Lower leg skin (tissue), 4 donors: ENCODE measurements at places on chromosomes 16 and 17. TPM values are rescaled to one million over a fixed set of nuclear protein-coding genes. Genes with fewer than 3 reads are reported as not detected.

- DNase-seq: no peak
Measured at GRCh38 chr17:77347544-77347943, 206.8 kb downstream of the SEC14L1 start.

- DNase-seq: no peak
Measured at GRCh38 chr17:47077576-47077975, 98.5 kb upstream of the RPRML start.

The NT5M gene
- 4.5 TPM for total RNA-seq

The GALR2 gene
- 0.97 TPM for total RNA-seq

The WNT9B gene
- 1.1 TPM for total RNA-seq

GRCh38 chr16:10558746-10559641 is 21.4 kb downstream of the EMP2 start:
- peak; percentile 91 for DNase-seq

GRCh38 chr17:67672592-67673335 is 45.0 kb upstream of the NOL11 start:
- DNase-seq: no peak

The RGS11 gene
- total RNA-seq: 0.08 TPM

The TBC1D3G gene
- total RNA-seq: not detected

DNA sequence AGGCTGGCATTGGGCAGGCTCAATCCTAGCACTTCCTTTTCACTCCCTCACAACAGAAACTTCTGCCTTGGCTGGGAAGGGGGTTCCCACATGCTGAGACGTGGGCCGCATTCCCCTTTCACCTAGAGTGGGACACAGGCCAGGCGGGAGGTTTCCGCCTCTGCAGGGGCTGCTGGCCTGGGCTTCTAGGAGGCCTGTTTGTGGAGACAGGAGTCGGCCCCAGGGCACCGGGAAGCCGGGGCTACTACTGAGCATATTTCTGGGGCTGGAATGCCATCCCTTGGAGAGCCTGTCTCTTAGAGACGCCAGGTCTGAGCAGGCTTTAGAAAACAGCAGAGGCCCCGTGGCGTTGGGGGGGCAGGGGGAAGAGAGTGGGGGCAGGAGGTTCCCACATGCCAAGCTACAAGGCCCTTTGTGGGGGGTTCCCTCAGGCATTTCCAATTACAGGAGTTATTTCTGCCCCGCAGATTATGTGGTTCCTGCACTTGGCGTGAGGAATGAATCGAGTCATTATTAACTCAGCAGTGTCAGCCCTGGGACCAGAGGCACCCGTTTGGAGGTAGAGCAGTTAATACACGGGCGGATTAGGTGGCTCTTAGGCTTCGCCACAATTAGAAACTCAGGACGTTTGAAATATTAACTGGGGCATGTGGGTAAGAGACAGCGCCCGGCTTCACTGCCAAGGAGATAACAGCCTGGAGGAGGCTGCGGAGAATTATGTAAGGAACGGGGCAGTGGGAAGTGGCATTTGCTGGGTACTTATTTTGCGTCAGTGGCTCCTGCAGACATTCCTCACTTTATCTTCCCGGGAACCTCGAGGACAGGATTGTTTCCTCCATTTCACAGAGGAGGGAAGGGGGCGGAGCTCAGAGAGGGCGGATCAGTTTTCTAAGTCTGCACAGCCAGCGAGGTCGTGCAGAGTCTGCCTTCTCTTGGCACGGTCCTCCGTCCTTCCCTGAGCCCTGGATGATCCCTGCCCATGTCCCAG is 162.5 kb downstream of the MAF start:
- DNase-seq: no peak

The GCGR gene
- 0.16 TPM for total RNA-seq

The DOC2B gene
- 4.1 TPM for total RNA-seq

DNA sequence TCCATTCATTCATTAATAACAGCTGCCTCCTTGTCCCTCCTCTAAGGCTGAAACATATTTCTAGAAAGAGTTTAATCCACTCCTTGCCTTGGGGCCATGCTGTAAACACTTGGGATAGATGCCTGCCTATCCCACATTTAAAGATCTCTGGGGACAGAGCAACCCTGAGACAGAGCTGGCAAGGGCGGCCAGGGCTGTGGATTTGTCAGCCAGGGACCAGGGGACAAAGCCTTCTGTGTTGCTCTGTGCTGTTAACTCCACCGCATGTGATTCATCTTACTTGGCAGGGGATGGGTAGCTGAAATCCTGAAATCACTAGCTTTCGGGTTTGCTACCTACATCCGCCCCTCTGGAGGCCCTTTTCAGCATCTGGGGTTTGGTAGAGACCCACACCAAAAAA is 392.9 kb downstream of the SLC39A11 start:
- no peak for DNase-seq

The KIF2B gene
- not detected for total RNA-seq

DNA sequence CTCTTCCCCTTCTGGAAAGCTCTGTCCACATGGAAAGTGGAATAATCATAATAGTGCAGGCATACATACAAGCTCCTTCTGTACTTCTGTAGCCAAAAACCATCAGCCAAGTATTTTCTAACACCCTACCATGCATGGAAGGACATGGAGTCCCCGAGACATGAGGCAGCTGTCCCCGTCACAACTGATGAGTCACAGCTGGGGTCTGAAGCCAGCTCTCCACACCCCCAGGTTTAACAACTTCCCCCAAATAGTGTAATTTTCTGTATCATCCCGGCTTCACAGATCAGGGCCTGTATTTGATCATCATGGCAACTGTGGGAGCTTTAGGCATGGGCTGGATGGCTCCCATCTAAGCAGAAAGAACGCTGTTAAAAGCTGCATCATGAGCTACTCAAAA is 16.6 kb downstream of the C16orf96 start:
- no peak for DNase-seq

GRCh38 chr17:50798424-50799288 is 31.3 kb upstream of the ANKRD40CL start:
- DNase-seq: peak; percentile 84

GRCh38 chr16:46785076-46785845 is 37.1 kb upstream of the MYLK3 start:
- DNase-seq: no peak

DNA sequence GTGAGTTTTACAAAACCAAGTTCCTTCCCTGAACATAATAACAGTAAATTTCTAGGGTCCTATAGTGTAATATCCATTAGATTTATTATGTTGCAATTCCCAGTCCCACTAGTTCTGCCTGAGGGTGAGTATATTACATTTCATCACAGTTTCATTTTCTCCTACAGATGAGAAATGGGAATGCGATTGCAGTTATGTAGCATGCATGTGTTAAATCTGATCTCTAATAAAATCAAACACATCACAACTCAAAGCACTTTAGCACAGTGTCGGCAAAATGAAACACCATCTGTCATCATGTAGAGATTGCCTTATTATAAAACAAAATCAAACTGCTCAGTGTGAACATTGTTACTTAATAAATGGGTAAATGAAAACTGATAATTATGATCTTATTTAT is 180.5 kb upstream of the TOX3 start:
- no peak for DNase-seq

- no peak for DNase-seq
Measured at GRCh38 chr17:12867726-12868125, 78.4 kb downstream of the ARHGAP44 start.

DNA sequence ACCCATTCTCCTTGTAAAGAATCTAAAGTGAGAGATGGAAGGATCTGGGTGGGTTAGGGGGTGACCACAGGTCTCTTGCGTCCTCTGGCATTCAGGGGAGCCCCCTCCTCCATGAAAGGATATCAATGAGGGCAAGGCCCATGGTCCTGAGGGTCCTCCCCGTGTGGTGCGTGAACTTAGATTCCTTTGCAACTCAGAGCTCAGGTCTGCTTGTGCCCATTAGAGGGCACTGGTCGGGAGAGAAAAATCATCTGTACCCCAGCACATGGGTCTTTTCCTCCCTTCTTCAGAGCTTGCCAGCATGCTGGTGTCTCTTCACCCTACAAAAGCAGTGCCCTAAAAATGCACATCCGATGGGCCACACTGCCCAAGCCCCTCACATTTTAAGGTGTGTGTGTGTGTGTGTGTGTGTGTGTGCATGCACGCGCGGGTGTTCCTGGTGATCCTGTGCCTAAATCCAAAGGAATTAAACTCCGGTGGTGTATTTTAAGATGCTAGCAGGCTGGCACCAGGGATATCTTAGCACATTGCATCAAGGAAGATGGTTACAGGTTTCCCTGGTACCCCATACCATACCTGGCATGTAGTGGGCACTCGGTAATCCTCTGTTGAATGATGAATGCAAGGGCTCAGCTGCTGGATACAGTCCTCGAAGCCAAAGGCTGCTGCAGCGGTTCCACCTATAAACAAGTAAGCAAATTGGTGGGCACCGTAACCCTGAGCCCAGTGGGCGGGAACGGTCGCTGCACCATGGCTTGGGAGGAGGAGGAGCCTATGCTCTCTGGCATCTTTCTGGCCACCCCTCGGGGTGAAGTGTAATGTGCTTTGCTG is 4.7 kb downstream of the C1QTNF1 start:
- no peak for DNase-seq

DNA sequence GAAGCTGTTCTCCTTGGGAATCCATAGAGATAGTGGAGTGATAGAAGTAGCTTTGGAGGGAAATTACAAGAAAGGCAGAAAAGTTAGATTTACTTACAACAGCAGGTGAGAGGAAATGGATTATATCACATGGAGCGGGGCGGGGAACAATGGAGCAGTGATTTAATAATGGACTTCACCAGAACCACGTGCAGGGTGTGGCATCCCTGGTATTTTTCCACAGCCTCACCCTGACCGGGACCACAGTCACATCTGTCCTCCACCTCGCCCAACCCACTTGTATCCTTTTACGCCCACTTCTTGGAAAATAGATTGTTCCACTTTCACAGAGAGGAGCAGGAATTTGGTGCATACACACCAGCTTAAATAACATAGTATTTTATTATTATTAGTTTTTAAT is 15.9 kb upstream of the CYB5B start:
- DNase-seq: peak; percentile 89

DNA sequence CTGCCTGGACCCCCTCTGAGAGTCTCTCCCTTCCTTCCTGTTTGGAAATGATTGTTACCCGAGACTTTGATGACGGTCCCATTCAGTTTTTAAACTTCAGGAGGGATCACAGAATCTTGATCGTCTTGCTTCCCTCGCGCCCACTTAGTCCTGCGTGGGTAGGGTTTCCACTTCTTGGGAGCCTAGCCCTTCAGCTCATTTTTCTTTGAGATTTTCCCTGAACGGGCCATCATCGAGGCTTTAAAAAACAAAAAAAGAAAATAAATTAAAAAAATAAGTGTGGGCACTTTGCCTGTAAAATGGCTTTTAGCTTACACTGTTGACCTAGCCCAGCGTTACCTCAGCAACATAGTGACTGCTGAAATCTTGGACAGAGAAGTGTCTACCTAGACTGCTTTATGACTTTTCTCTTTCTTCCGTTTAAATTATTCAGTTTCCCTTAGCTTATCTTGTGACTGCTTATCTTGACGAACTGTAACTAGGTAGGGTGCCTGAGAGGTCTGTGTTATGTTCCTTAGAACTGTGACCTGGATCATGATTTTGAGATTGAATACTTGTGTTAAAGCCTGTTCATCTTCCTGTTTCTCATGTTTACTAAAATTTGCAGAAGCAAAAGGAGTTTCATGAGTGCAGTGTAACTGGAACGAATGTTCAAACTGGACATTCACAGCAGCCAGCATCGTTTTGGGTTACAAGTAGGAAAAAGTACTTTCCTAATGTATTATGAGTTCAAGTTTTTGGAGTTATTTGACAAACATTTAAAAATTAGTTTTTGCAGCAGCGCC is 874 bp downstream of the WWP2 start:
- no peak for DNase-seq

The DLG4 gene
- total RNA-seq: 2.7 TPM

GRCh38 chr17:78107976-78108725 is 20.4 kb downstream of the TMC6 start:
- DNase-seq: no peak

GRCh38 chr16:78117391-78117790 is 17.9 kb downstream of the WWOX start:
- no peak for DNase-seq

The KRTAP1-1 gene
- total RNA-seq: 195 TPM
